Cortex of kidney (tissue), 1 donor: ENCODE measurements at places on chromosomes 16 and 17.

DNA sequence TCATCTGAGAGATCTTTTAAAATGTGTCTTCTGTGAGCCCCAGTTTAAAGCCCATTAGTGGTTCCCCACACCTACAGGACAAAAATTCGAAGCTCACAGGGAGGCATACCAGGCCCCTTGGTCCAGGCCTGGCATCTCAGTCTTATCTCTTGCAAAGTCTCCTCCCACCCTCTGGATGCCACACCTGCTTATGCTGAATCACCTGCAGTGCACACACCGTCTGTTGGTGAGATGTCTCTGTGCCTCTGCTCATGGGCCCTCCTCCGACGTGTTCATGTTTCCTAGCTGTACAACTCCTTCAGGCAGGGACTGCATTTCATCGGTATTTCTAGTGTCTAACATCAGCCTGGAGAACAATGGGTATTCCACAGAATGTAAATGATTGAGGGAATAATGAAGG lies 41.6 kb downstream of the RNF157 start:
- no peak for DNase-seq

GRCh38 chr16:85386467-85387170 lies 226.5 kb upstream of the GSE1 start:
- no peak for DNase-seq

DNA sequence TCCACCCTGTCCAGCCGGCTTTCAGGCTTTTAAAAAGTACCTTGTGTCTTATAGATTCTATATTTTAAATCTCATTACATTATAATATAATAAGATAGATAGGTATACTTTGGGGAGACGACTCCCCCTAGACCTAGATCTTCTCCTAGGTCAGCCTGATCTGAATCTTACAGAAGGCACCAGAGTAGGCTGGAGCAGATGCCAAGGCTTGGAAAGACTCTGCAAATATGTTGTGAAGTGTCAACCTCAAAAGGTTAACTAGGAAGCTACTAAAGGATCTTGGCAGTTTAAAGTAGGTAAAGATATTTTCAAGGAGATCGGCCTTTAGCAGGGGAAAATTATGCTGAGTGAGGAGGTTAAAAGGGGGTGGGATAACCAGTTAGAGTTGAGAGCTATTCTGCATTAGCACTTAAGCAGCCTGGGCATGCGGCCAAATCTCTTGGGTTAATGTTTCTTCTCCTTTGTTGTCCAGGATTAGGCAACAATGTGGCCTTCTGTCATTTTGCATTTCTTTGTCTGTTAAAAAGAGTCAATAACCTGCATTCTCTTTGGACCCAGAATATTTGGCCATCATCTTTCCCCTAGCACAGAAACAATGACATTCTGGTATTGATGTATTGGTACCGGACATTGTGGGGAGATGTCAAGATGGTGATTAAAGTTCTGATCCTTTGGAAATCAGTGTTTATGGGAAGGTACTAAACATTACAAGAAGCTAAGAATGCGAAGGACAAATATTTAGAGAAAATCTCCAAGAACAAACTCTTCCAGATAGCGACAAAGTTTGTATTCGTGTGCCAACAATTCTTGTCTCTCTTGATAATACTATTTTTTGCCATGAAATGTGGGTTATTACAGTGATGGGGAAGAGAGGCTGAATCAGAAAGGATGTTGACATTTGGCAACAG lies 51.2 kb upstream of the DHX40 start:
- DNase-seq = no peak

DNA sequence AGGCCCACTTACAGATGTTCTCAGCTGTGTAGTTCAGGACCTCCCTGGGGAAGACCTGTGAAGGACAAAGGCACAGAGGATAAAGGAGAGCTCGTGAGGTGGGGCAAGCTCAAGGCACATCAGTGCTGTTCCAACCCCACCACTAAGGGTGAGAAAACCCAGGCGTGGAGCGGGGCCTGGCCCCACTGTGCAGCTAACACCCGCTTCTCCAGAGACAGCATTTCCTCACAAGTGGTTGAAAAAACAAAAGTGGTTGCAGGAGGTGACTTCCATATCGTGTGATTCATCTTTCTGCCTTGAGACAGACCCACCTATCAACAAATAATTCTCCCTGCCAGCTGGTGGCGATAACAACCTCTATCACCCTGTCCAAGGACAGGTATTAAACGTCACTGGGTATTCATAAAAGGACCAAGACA lies 30.0 kb downstream of the SNN start:
- no peak for DNase-seq

DNA sequence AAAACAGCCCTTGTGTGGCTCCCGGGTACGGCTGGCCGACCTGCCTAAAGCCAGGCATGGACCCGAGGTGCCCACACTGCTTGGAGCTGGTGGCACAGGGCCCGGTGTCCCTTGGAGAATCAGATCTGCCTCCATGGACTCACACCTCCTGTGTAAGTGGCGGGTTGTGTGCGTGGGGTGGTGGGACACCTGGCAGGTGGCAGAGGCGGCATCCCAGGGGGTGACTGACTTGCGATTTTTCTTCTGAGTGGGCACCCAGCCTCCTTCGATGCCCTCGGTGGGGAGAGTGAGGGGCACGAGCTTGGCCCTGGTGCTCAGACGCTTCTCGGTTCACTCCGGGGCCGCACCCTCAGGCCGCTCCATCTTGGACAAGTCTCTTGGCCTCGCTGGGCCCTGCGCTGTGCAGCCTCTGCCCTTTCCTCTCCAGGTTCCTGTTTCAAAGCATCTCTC lies 35.8 kb downstream of the METRNL start:
- DNase-seq = no peak

DNA sequence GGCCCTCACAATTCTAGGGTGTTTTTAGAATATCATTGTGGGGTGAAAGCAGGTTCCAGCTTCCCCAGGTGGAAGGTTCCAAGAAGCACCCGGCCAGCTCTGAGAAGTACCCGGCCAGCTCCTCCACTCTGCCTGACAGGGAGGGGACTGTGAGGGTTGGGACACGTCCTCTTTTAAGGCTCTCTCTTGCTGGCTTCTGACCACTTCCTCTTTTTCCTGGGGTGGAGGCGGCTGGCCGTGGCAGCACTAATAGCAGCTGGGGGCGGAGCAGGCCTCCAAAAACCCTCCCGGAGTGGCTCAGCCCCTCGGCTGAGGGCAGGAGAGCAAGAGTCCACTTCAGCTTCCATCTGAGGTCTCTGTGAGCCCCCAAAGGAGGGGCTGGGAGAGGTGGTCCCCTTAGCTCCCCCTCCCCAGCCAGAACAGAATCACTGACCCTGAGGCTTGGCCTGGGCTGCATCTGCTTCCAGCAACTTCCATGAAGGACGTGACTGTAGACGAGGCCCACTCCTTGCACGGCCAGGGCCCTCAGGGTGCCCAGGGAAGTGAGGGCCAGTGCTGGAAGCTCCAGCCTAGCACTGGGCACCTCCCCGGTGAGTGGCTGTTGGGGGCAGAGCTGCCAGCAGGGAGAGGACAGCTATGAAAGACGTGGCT lies 26.7 kb upstream of the PLCG2 start:
- no peak for DNase-seq

DNA sequence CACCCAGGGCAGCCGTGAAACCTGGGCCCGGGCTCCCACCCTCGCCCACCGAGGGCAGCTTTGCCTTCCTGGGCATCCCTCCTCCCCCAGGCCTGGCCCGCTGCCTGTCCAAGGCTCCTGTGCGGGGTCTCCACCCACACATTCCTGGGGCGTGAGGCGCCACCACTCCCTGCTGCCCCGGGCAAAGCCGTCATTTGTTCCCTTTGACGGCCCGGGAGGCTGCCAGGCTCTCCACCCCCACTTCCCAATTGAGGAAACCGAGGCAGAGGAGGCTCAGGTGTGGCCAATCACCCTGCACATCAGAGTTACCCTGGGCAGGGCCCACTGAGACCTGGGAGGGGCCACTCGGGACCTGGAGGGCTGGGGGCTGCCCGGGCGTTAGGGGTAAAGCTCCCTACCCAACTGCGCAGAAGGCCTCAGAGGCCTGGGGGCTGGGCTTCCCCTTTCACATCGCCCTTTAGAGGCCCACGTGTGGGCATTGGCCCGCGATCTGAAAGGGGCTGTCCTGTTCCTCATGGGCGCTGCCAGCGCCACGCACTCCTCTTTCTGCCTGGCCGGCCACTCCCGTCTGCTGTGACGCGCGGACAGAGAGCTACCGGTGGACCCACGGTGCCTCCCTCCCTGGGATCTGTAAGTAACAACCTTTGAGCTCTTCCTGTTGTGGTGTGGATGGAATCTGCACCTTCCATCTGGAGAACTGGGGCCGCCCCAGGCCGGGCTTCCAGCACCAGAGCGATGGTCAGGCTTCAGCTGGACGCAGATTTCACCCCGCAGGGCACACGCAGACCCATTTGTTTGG lies at the start of gene MSLN:
Gene MSLN, plus strand, starts transcription at position 190 of the 799 bp plus-strand sequence. CDS start 1,947 bp downstream, outside the sequence.
- DNase-seq = no peak

DNA sequence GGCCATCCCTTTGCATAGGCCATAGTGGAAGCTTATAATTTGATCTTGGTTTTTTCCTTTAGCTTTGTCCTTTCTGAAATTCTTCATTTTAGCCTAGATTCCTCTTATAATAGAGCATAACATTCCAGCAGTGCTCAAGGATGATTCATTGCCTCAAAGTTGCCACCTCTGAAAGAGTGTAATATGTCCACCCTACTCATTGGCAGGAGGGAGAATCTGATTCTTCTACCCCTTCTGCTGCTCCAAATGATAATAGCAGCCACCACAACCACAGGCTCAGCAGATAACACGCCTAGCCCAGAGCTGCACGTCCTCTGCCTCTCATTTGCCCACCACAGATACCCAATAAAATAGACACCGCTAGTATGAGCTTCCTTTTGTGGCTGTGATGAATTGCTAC lies 337.4 kb upstream of the HSBP1 start:
- DNase-seq = no peak
